ENCODE measurements at places on chromosomes 5 and 9.

DNA sequence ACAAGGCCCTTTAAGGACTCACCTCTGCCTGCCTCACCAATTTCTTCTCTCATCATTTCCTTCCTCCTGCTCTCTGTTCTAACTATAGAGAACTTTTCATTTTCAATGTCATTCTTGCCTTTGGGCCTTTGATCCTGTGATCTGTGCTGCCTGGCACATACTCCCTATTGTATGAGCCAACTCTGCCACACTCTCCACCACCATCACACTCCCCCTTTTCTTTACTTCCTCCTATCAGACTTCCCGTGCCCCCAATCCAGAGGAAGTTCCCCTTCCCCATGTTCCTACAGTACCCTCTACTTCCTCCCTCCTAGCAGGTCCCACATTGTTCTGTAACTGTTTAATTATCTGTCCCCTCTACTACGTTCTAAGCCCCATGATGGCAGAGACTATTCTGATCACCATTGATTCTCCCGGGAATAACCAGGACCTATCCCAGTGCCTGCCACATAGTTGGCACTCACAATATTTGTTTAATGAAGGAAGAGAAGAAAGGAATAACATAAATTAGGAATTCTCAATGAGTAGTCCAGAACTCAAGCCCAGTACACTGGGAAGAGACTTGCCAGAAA, 27.5 kb downstream of the ADAM19 start:
- DNase-seq, result no peak

DNA sequence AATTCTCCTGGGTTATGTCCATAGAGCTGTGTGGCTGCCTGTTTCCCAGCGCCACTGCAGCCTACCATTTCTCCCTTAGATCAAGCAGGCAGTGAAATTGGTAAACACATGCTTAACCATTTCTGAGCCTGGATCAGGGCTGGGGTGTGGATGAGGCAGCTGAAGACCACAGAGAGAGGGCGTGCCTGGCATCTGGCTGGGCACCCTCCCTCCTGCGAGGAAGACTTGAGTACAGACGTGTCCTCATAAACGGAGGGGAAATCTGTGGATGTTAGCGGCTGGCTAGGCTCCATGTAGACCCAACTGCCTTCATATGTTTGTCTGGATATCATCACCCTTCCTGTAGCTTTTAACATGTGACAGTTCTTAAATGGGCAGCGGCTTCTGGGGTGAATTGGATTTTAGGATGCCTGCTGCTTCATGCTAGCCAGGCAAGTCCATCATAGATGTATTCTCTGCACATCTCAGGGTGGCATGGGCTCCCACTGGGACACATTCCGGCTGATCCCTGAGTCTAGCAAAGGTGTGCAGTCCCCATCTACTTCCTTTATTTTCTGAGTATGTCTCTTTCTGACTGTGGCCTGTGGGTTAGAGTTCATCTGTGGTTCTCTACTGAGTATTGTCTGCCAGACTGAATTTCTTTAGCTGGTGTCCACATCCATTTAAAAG, 11.0 kb downstream of the RGS3 start:
- no peak for DNase-seq

GRCh38 chr9:35651956-35652828, 1.5 kb upstream of the SIT1 start:
- no peak for DNase-seq

DNA sequence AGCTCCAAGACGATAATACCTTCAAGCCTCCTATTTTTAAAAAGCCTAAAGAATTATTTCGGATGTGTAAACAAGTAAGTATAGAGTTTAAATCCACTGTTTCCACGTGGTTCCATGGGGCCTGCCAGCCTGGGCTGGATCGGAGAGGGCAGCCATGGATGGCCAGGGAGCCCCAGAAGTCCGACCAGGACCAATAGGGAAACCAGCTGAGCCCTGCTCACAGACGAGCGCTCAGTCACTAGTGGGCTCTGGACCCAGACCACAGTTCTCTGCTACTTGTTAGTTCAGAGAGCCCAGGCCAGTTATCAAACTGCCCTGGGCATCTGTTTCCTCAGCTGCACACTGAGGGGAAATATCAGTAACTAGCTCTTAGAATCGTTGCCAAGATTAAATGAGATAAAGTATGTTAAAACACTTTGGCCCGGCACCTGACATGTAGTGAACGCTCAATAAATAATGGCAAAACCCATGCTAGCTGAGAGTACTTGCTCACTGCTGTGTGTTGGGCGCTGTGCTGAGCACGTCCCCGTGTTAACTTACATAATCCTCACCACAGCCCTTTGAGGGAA, 124.8 kb downstream of the RGS3 start:
- DNase-seq, result no peak

- DNase-seq, result no peak
Measured at GRCh38 chr9:95273369-95274022, 44.0 kb downstream of the FANCC start.

DNA sequence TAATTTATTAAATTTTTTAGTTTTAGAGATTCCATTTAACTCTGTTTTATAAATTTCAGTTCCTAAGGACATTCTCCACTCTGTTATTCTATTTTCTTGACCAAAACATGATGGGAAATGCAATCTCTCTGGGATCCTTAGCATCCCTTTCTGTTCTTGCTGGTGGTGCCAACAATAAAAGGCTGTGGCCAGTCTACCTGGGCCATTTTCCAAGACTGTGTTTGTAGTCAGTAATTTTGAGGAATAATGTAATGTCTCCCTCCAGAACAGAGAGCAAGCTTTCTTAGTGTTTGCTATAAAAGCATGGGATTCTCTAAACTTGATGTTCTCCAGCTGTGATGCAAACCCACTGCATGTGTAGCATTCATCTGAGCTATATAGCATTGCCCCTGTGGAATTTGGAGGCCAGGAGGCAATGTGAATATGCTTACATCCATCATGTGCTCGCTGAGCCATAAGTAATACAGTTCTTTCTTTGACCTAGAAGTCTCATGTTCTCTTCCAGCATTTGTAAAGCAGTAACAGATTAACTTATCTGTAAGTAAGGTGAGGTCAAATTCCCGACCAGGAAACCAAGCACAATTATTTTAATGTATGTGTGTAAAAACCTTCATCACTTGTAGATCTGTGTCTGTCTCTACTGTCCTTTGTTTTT, 211.5 kb upstream of the TAS2R1 start:
- DNase-seq, result no peak

GRCh38 chr9:36328798-36329411, 70.7 kb upstream of the GNE start:
- DNase-seq, result peak; percentile 41

GRCh38 chr9:133780404-133780945, 42.3 kb upstream of the SARDH start:
- DNase-seq, result no peak

DNA sequence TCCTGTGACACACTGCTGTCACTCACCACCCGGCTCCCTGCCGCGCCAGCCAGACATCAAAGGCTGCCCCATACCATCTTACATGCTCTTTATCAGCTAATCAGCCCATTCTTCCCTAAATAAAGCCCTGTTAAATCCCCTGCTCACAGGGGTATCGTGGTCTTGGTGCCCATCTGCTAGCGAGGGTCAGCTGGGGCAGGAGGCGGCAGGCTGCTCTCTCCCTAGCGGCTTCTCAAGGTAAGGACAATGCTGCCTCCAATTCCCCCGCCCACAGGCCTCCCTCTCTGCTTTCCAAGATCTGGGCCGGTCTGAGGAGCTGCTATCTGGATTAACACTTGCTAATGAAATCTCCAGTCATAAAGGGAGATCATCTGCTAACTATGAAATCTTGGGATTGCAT, 26.8 kb downstream of the BARHL1 start:
- no peak for DNase-seq

- DNase-seq, result no peak
Measured at GRCh38 chr5:55421074-55421529, 113.3 kb downstream of the MTREX start.

- DNase-seq, result no peak
Measured at GRCh38 chr9:93257808-93258331, 73.9 kb downstream of the WNK2 start.

GRCh38 chr5:177132136-177133095, 1.2 kb upstream of the NSD1 start:
- no peak for DNase-seq

- DNase-seq, result peak; percentile 56
Measured at GRCh38 chr5:150946351-150946905, 41.6 kb upstream of the ZNF300 start.

GRCh38 chr5:935510-936084, 42.9 kb downstream of the TRIP13 start:
- no peak for DNase-seq

DNA sequence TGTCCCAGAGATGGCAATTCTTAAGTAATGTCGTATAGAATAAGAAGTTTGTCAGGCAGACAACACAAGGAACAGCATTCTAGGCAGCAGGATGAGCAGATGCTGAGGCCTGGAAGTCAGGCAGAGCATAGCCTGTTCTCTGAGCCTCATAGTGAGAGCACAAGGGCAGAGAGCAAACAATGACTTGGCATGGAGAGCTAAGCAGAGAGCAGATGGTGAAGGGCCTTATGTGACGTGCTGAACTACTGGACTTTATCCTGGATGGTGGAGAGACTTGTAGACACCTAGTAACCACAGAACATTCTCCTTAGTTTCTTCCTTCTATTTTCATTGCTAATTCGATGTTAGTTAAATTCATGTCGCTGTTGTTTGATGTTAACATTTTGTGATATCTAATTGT, 60.1 kb downstream of the KCTD16 start:
- DNase-seq, result no peak

- no peak for DNase-seq
Measured at GRCh38 chr5:120146787-120147186, 317.3 kb upstream of the PRR16 start.

- no peak for DNase-seq
Measured at GRCh38 chr9:18896004-18896403, 137.0 kb downstream of the SAXO1 start.

DNA sequence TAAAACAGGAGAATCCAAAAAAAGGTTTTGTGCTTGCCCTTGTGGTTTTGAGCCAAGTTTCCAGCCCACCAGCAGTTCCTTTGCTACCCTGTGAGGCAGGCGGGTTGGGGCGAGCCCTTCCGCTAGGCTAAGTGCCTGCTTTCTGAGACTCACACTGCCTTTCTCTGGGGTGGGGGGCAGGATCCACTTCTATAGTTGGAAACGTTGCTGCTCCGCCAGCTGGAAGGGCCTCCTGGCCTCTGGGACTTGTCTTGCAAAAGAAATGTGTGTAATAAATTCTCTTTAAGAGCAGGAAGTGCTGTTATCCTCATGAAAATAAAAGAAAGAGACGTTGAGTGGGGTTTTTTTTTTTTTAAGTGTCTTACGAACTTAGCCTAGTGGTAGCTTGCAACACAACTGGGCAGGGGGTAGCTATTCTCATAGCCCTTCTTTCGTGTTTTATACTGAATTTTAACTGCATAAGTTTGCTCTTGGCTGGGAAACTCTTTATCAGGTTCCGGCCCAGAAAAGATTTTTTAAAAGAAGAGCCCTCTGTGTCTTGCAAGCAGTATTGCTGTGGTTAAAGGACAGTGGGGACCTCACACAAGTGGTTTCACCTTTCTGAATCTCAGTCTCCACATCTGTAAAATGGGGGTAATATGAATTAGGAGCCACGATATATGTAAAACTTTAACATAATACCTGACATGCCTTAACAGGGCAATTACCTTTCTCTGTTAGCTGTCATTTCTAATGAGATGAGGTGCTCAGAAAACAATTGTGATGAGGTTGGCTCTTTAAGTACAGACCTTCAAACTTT, 19.8 kb downstream of the JADE2 start:
- no peak for DNase-seq

DNA sequence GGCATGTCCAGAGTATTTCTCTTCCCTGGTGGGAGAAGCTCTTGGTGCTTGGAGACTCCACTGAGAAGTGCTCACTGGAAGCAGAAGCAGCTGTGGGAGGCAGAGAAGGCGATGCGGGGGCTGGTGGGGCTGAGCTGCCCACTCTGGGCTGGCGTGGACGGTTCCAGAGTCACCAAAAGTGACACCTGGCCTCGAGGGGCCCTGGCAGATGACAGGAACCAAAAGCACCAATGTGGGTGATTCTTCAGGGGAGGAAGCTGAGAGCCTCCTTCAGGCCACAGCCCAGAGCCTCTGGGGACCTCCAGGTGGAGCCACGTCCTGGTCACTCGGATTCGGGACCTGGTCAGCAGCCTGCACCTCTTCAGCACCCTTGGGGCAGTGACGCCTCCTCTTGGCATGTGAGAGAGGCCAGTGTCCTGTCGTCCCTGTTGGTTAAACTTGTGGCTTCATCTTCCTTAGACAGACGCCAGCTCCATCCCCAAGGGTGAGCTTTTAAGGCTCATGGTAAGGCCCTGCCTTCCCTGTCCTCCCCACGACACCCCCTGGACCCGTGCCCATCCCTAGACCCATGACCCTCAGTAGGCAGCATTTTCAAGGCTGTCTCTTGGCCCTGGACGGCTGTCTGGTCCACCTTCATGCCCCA, 78.7 kb upstream of the IRX4 start:
- no peak for DNase-seq

- DNase-seq, result no peak
Measured at GRCh38 chr9:108591121-108591520, 264.7 kb downstream of the ACTL7B start.

GRCh38 chr5:175452166-175452565, 8.2 kb upstream of the DRD1 start:
- DNase-seq, result no peak

- DNase-seq, result no peak
Measured at GRCh38 chr5:159704160-159704559, 212.1 kb upstream of the ADRA1B start.

DNA sequence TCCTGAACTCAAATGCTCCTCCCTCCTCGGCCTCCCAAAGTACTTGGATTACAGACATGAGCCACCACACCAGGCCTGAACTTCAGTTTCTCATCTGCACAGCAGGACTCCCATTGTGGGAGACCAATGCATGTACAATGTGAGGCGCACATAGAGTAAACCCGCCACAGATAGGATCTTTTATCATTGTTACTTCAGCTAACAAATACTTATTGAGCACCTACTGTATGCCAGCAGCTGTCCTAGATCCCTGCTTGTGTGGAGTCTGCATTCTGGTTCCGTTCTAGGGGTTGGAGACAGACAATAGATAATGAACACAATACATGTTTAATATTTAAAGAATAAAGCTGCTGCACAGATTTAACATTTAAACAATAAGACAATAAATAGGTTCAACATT, 6.3 kb upstream of the SLC25A51 start:
- DNase-seq, result no peak

DNA sequence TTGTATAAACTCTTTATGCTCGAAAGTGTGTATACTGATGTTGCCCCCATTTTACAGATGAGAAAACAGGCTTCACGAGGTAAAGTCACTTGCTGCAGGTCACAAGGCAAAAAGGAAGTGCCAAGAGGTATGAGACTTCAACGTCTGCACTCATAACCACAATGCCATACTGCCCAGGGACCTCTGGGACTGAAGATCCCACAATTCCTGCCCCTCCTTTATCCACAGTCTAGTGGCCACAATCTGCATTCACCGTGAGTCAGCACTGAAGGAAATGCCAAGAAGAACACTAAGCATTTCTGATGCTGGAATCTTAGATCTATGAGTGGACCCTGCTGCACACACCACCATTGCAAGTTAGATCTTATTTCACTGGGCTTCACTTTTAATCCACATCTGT, 37.3 kb downstream of the MED27 start:
- DNase-seq, result peak; percentile 60

- DNase-seq, result no peak
Measured at GRCh38 chr9:23438299-23438907, 387.6 kb downstream of the ELAVL2 start.
